ENCODE measurements at places on chromosomes 5 and 9.

DNA sequence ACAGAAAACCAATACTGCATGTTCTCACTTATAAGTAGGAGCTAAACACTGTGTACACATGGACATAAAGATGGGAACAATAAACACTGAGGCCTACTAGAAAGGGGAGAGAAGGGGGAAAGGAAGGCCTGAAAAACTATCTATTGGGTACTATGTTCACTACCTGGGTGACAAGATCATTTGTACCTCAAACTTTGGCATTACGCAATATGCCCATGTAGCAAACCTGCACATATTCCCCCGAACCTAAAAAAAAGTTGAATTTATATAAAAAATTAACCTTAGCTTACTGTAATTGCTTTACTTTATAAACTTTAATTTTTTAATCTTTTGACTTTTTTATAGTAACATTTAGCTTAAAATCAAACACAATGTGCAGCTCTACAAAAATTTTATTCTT, 237.6 kb upstream of the ATP10B start:
- DNase-seq, result no peak

DNA sequence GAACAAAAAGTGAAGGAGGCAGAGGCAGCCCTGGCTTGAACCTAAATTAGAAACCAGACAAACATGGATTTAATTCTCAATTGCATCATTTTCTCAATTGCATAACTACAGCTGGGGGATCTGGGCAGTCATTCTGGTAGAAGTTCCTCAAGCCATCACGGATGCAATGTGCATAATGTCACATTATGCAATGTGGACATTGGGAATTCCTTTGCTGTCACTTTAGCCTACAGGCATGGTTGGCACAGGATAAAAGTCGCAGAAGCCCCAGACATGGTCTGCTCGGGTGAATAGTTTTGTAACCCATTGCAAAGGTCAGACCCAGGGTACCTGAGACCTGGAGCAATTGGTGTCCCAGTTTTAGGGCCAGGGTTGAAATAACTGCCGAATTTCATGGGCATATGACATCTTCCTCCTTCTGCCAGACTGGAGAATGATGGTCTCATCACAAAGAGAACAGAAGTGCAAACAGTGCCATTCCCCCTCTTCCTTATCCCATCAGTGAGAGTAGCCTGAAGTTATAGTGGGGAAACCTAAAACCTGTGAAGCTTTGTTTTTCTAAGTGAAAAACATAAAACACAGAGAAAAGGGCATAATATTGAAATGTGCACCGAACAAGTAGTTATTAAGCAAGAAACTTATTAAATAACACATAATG, 290.8 kb downstream of the MSX2 start:
- DNase-seq, result no peak

DNA sequence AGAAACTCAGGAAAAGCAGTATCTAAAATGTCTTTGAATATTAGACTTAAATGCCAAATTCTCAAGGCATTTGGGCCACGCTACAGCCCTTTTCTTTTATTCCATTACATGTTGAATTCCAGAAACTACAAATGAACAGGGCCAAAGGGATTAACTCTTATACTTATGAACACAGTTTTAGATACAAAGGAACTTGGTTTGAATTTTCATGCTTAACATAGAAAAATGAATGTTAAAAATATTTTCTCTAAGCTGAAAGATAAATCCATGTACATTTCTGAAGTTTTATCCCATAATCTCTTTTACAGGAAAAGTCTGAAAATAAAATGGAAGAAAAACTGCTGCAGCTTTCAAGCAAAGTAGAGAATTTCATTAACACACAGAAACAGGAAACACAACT, 56.8 kb downstream of the FAM81B start:
- no peak for DNase-seq

- DNase-seq, result no peak
Observed at GRCh38 chr9:117247266-117247665, 167.6 kb downstream of the ASTN2 start.

GRCh38 chr5:143986516-143987212, 174.7 kb downstream of the HMHB1 start:
- no peak for DNase-seq

DNA sequence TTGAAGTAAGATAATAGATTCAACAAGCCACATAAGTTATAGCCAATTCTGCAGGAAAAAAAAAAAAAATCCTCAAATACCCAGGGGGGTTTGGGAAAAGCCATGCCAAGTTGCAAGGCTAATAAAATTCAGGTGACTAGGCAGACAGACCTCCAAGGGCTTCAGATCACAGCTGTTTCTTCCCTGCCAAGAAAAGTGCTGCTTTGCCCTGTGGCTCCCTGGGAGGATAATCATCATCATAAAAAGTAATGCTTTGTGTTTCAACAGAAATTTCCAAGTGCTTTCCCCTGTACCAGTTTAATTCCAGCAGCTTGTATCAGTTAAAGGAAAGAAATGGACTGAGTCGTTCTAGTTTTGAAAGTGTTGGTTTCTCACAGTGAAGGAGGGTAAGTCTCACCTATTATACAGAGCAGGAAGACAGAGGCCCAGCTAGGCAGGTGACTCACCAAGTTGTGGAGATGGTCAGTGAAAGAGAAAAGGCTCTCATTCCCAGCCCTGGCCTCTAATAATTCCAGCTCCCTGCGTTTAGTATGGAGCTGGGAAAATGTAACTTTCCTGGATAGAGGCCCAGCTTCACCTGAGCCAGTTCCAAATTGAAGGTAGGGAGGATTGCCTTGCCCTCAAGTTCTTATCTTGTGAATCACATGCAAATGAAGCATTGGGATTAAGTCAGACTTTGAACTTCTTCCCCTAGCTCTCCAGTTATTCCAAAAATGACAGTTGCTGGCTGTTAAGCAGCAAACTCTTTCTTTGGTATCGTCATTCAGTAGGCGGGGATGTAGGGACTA, 263.4 kb downstream of the GRIA1 start:
- DNase-seq, result no peak

DNA sequence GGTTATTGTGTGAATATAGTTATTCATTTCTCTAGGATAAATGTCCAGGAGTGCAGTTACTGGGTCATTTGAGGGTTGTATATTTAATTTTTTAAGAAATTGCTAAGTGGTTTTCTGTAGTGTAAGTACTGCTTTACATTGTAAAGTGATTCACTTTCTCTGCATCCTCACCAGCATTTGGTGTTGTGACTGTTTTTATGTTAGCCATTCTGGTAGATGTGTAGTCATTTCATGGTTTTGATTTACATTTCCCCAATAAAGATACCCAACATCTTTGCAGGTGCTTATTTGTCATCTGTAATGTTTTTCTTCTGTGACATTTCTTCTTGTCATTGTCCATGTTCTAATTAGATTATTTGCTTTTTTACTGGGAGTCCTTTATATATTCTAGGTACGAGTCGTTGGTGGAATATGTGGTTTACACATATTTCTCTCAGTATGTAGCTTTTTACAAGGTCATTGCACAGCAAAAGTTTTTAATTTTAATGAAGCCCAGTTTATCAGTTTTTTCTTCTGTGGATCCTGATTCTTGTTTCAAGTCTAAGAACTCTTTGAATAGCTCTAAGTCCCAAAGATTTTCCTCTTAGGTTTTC, 34.0 kb downstream of the SCGB3A1 start:
- DNase-seq, result no peak

- DNase-seq, result no peak
Observed at GRCh38 chr5:148760945-148761638, 65.3 kb upstream of the ADRB2 start.

DNA sequence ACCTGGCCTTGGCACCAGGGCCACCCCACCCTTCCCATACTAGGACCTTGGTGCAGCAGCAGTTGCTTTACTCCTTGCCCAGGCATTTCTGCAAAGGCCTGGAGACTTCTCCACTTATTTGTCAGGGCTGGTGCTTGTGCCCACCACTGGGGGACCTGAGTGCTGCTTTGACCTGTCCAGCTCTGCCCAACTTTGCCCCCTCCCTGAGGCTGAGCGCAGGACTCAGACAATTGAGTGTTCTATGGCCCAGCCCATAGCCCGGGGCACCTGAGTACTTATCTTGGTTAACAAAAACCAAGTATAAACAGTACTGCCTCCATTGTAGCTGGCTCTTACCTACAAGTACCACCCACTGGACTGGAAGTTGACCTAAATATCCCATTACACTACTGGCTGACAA, 406.1 kb upstream of the CHD1 start:
- DNase-seq, result no peak

DNA sequence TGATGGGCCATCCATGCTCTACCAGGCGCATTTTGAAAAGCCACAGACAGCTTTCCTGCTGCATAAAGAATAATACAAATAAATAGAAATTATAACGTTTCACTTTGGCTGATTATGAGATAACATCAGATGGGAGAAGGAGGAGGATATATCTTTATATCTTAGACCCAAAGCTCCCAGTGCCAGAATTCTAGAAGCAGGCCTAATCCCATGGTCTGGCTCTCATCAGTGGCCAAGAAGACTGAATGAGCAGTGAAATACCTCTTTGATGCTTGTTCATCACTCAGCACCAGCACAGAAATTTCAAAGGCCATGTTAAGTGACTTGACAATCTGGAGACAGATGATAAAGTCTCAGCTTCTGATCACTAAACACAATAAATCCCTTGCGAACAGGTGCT, 107.6 kb downstream of the PPP2R2B start:
- DNase-seq, result no peak

DNA sequence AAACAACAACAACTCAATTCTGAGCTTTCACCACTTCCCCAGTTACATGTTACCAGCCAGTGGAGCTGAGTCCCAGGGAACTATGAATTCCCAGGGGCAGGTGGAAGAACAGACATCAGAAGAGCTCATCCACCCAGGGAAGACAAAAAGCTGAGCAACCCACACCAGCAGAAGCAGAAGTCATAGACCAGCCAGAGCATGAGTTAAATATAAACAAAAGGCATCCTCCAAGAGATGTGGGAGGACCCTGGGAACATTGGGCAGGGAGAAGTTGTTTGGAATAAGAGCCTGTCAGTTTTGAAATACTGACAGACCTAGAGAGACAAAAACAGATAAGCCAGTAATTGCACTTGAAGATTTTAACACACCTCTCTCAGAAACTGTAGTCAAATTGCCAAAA, 102.3 kb upstream of the LMX1B start:
- no peak for DNase-seq

DNA sequence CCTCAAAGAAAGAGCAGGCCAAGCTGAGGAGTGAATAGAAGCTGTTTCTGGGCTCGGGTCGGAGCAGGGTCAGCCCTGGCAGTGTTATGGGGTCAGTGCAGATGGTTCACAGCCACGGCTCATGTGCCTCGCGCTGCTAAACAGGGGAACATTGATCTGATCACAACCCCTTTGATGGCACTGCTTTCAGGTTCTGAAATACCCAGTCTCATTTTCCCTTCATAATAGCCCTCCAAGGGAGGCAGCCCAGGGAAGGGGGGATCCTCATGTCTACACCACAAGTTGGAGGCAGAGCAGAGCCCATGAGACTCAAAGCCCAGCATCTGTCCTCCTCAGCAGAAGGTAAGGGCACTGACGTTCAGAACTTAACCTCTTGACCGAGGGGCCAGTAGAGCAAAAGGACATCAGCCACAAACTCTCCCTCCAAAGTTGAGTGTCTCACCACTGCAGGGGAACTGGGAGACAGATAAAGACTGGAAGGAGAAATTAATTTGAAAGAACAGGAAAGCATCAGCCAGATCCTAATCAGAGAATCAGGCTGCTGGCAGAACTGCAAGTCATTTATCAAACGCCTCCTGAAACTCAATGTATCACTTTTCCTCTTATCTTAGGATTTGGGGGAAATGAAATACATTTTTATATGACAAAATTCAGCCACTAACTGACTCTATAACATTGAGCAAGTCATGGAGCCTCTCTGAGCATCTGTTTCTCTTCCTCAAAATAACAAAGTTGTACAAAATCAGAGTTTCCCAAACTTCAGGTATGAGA, 110.6 kb downstream of the SH3TC2 start:
- DNase-seq, result no peak

- DNase-seq, result peak; percentile 18
Observed at GRCh38 chr9:2622461-2623287, 1.1 kb downstream of the VLDLR start.

DNA sequence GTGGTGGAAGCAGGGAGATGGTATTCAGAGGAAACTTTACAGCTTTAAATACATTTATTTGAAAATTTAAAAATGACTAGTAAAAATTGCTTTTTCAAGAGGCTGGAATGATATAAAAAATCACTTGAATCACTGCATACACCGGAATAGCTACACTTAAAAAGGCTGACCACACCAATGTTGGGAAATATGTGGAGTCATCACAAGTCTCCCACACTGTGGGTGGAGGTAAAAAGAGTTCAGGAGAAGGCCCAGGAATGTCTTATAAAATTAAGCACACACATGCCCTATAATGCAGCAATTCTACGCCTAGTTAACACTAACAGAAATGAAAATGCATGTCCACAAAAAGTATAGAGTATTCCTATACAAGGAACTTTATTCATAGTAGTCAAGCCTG, 198.1 kb downstream of the ROR2 start:
- DNase-seq, result no peak

DNA sequence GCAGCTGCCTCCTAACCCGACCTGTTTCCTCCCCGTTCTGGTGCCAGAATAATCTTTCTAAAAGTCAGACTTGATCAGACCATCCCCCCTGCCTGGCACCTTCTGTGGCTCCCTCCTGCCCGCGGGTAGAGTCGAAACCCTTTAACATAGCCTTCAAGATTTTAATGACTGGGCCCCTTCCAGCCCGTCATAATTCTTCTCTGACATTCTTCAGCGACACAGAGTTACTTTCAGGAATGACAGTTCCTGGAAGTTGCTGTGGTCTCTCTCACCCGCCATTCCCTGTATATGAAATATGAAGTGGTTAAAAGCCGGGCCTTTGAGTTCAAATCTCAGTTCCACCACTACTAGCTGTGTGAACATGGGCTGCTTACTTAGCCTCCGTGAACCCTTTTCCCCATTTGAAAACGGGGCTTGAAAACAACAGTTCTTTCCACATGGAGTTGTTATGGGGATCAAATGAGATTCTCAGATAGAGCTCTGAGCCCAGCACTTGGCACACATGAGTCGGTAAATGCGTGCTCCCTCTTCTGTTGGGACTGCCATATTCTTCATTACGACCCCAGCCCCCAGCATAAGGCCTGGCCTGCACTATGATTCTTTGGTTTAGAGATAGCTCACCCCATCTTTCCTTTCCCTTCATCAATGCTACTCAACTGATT, 737 bp downstream of the NANS start:
- DNase-seq, result no peak

GRCh38 chr5:6350277-6351090, 27.9 kb downstream of the MED10 start:
- no peak for DNase-seq

DNA sequence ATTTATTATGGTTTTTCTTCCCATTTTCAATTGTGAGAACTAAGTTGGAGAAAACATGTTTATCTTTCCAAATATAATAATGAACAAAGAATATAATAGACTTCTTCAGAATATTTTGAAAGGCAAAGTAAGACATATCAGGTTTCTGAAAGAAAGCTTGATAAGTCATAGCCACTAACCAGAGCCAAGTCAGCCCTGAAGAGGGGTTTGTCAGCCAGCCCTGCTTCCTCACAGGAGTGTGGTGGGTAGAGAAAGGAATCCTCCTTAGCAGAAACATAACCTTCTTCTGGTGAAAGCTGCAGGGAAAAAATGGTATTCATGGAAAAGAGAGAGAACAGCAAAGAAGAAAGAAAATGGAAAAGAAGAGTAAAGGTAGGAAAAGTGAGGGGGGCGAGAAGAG, 93.4 kb downstream of the MPDZ start:
- DNase-seq, result no peak

GRCh38 chr9:91945277-91946085, 4.5 kb downstream of the ROR2 start:
- DNase-seq, result no peak

GRCh38 chr5:147509710-147510651, at the start of gene DPYSL3:
Gene DPYSL3, minus strand, starts transcription at chr5:147510068. Its CDS starts 210 bp downstream, at chr5:147509858.
- DNase-seq, result no peak

Measured in activated CD8-positive, alpha-beta memory T cell treated with anti-CD3 and anti-CD28 coated beads, Interleukin-2, amount 50 U/mL, for 4 hours (primary cell).